ENCODE measurements at places on chromosomes 4 and X. TPM values are rescaled to one million over a fixed set of nuclear protein-coding genes. Genes with fewer than 3 reads are reported as not detected.

The ASMT gene
- polyA plus RNA-seq, result not detected

The POU3F4 gene
- not detected for polyA plus RNA-seq

The STAG2 gene
- polyA plus RNA-seq, result 40.9 TPM

The DCAF4L1 gene
- not detected for polyA plus RNA-seq

The STS gene
- polyA plus RNA-seq, result 2.0 TPM

The TEX13C gene
- not detected for polyA plus RNA-seq

The NLGN3 gene
- 0.05 TPM for polyA plus RNA-seq

The SPATA18 gene
- polyA plus RNA-seq, result 0.04 TPM

The RASGEF1B gene
- polyA plus RNA-seq, result 76.9 TPM

The CABS1 gene
- polyA plus RNA-seq, result not detected

The PRRG3 gene
- not detected for polyA plus RNA-seq

The ITIH6 gene
- not detected for polyA plus RNA-seq

The HELT gene
- polyA plus RNA-seq, result not detected

The DTHD1 gene
- polyA plus RNA-seq, result not detected

The F8A2 gene
- polyA plus RNA-seq, result not detected

The SPIN2A gene
- polyA plus RNA-seq, result 0.22 TPM

Measured in CD14-positive monocyte (primary cell).